ENCODE measurements at places on chromosomes 1 and 21.

- DNase-seq = no peak
Observed at GRCh38 chr1:178362747-178363146, 134.0 kb downstream of the CLEC20A start.

DNA sequence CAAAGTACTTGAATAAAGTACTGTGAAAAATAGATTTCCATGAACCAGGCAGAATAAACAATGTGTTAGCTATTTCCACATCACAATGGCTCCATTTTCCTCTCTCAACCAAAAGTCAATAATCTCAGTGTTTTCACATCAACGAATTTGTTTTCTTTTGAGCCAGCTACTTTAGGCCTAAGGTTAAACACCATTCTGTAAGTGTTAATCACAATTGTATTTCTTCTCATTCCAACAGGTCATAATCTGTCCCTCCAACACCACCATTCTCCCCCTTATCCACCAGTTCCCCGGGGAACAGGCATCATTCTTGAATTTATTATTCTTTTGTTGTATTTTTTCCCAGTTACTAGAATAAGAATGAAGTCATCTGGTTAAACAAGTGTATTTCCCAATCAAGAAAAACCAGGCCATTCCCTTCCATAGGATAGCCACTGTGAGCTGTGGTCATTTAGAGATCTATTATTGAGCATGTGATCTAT is 66.2 kb upstream of the PALMD start:
- no peak for DNase-seq

- DNase-seq = no peak
Observed at GRCh38 chr1:56139836-56140235, 439.5 kb downstream of the PLPP3 start.

DNA sequence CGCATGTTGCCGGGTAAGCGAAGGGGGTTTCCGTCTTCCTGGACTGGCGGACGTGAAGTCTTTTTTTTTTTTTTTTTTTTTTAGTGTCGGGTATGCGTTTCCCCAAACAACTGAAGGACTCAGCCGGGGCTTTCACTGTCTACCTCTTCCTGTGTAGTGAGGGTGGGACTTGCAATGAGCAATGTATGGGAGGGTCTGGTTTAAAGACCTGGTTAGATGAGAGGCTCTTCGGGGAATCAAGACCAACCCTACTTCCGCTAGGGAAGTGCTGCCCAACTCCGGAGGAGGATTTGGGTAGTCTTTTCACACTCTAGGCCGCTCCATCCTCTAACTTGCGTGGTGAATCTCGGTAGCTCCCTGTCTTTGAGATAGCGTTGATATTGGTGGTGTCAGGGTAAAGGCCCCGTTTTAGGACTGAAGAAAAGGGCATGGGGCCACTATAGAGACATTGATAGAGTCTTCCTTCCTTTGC is 754 bp downstream of the PRRC2C start:
- peak; percentile 41 for DNase-seq

- DNase-seq = no peak
Observed at GRCh38 chr1:29478151-29478791, 241.9 kb downstream of the PTPRU start.

GRCh38 chr1:228510803-228511413 is 23.7 kb downstream of the RNF187 start:
- DNase-seq = no peak

- no peak for DNase-seq
Observed at GRCh38 chr1:15654091-15654690, 29.9 kb upstream of the PLEKHM2 start.

DNA sequence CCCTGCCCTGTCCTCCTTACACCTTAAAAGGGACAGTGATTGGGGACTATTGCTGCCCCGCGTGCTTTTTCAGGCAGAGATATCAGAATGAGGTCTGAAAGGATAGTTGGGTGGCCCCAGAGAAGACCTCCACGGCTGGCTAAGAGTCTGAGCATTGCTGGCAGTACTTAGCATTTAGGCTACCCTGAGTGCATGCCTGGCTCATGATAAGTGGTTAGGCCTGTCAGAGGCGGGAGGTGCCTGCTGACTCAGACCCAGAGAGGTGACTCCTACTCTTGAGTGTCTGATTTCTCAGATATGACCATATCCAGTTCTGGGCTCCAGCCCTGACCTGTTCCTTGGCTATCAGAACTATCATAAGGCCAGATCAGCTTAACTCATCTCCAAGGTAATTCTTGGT is 213.7 kb downstream of the PBX1 start:
- DNase-seq = peak; percentile 74

DNA sequence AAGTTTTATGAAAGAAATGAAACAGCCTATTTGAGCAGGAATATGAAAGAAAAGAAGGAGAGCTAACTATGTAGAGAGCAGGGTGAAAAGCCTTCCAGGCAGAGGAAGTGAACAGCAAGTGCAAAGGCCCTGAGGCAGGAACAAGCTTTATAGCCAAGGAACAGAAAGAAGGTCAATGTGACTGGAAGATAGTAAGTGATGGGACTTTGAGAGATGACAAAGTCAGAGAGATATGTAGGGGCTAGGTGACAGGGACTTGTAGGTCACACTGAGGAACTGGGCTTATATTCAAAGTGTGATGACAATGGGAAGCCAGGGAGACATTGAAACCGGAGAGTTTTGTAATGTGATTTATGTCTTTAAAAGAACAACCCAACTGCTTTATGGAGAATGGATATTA is 18.9 kb downstream of the PRRX1 start:
- DNase-seq = no peak

- DNase-seq = no peak
Observed at GRCh38 chr1:53345996-53346813, 18.3 kb upstream of the LRP8 start.

- no peak for DNase-seq
Observed at GRCh38 chr1:87933171-87933570, 604.5 kb downstream of the LMO4 start.

DNA sequence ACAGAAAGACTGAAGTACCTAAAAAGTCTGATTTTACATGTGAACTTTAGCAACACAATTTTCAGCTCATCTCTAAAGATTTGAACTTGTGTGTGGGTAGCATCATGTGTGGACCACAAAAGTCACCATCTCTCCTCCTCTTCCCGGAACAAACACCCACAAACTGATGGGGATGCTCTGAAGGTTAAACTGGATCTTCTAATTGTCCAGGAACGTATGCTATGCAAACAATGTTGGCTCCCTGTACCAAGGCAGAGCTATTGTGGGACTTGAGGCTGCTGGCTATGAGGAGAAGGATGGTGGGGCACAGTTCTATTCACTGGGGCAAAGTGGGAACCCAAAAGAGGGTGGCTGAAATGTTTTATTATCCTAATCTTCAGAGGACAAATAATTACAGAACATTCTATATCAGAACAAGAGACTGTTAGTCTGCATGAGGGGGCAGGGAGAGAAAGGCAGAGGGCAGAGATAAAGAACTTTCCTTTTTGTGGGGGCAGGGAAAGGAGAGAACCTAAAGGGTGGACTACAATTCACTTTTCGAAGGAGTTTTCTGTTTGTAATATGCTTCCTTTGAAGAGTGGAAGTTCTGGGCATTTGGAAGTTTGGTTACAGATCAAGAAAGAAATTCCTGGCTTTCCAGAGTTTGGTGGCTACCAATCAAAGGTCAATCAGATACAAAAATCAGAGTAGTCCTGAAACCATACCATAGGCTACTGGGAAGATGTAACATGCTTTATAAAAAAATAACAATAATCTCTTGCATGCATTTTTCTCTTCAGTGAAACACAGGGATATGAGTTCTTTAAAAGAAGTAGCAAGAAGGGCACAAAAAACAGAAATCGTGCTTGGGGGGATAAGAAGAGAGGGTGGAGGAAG is 62.9 kb downstream of the GADD45A start:
- no peak for DNase-seq

- peak; percentile 93 for DNase-seq
Observed at GRCh38 chr1:200415789-200416593, 6.2 kb upstream of the ZNF281 start.

- no peak for DNase-seq
Observed at GRCh38 chr1:22257290-22258275, 114.7 kb upstream of the WNT4 start.

DNA sequence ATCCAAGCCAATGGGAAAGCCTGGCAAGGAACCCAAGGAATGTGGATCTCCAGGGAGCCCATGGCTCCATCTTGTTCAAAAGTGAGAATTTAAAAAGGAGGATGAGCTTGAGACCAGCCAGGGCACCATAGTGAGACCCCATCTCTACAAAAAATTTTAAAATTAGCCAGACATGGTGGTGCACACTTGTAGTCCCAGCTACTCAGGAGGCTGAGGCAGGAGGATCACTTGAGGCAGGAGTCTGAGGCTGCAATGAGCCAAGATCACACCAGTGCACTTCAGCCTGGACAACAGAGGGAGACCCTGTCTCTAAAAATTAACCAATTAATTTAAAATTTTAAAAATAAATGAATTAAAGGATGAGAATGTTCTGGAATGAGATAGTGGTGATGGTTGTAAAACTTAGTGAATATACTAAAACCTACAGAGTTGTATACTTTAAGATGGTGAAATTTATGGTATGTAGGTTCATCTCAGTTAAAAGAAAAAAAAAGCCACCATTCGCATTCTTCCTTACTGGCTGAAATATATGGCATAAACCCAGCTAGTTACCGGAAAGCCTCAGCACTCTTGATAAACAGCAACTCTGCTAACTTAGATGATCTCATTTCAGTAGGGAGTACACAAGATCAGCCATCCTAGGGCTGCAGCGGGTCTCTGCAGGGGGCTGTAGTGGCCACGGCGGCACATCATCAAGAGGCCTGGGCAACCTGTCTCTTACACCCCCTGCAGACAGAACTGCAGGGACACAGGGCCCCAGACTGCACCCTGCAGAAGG is 48.3 kb upstream of the H6PD start:
- DNase-seq = peak; percentile 53

DNA sequence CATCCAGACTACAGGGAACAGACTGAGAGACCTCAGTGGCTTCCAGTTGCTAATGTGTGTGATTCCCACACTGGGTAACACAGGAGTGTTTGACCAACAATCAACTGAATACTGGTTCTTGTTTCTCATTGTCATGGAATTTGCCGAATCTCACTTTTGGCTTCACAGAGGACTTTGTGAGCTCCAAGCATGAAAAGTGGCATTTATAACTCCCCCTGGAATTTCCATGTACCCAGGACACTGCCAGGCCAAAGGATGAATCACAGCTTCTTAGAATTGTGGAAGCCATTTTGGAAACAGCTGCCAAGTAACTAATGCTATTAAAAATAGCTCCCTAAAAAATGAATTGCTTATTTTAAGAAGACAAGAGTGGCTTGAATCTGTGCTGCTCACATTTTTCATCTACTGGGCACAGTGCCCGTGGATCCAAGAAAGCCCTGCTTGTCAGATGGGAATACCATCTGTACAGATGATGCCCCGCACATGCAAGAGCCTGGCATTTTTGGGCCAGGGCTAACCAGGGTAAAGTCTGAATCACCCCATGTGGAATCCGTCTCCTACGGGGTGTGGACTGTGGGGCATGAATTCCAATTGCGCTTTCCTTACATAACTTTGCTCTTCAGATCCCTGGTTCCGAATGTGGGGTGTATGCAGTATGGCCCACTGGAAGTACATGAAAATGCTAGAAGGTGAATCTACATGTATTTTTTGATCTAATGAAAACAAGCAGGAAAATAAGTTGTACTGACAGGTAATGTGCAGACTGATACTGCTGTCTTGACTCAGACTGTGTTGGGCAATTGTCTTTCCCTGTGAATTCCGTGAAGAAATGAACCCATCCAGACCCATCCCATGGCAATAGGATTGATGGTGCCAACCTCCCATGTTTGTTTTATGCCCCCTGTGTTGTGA is 487.3 kb downstream of the SIPA1L2 start:
- peak; percentile 27 for DNase-seq

- no peak for DNase-seq
Observed at GRCh38 chr1:3940754-3941345, 40.8 kb upstream of the C1orf174 start.

- DNase-seq = no peak
Observed at GRCh38 chr1:34371829-34372532, 195.3 kb downstream of the C1orf94 start.

DNA sequence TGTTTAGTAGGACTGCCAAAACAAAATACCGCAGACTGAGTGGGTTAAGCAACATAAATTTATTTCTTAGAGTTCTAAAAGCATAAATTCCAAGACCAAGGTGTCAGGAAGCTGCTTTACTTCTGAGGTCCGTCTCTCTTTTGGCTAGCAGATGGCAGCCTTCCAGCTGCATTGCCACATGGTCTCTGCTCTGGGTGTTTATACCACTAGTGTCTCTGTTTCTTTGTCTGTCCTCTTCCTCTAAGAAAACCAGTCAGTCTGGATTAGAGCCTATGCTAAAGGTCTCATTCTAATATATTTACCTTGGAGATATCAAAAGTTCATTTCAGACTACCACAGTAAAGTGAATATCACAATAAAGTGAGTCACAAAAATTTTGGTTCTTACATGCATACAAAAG is 519.8 kb downstream of the COL11A1 start:
- no peak for DNase-seq

DNA sequence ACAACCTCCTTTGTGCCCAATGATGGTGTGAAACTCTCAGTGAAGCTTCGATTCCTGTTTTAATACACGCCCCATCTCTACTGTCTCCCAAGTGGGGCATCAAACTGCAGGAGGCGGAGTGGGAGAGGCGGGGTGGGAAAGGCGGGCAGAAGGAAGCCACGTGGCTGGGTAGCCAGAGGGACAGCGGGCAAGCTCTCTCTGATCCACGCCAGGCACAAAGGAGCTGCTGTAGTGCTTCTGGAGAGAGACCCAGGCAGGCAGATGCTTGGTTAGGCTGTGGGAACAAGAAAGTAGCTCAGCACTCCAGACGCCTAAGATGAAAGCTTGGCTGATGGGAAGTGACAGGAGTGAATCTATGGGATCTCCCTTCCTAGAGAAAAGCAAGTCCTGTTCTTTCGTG is 25.7 kb downstream of the TRIM67 start:
- no peak for DNase-seq

DNA sequence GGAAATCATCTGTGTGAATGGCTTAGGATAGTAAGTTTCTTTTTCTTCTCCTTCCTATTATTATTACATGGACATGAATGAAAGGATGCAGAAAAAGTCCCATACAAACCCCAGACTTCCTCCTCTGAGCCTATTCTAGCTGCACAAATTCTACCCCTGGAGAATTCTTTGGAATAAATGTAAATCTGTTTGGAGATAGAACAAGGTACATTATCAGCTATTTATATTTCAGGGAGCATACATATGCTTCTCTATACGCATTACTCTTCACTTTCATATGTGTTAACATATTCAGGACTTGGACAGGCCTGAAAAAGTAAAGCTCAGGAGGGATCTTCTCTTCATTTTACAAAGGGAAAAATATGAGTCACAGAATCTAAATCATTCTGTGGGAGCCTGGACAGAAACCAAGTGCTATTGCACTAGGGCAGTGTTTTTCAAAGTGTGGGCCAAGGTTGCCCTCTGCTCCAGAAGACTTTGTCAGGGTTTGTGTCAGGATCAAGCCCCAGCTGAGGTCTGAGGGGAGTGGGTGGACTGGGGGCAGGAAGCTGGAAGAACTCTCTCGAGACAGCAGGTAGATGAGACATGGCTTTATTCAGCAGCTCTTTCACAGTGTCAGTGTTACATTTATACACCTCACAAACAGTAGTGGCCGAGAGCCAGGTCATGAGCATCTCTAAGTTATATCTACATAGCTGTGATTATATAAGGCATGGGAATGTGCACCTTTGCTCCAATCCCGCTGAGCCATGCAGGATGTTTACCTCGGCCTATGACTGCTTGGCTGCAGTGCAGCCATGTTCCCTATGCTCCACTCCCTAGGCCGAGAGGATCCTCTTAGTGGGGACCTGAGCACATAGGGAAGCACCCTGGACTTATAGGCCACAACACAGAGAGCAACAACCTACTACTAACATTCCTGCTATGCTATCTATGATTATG is 114.3 kb downstream of the GDAP2 start:
- DNase-seq = no peak

GRCh38 chr1:178190881-178191280 is 97.0 kb downstream of the RASAL2 start:
- DNase-seq = no peak

Data from AG04450 (cell line).